ENCODE measurements at places on chromosomes 3 and 15.

- no peak for DNase-seq
Measured at GRCh38 chr3:65178703-65179102, 490.9 kb upstream of the ADAMTS9 start.

DNA sequence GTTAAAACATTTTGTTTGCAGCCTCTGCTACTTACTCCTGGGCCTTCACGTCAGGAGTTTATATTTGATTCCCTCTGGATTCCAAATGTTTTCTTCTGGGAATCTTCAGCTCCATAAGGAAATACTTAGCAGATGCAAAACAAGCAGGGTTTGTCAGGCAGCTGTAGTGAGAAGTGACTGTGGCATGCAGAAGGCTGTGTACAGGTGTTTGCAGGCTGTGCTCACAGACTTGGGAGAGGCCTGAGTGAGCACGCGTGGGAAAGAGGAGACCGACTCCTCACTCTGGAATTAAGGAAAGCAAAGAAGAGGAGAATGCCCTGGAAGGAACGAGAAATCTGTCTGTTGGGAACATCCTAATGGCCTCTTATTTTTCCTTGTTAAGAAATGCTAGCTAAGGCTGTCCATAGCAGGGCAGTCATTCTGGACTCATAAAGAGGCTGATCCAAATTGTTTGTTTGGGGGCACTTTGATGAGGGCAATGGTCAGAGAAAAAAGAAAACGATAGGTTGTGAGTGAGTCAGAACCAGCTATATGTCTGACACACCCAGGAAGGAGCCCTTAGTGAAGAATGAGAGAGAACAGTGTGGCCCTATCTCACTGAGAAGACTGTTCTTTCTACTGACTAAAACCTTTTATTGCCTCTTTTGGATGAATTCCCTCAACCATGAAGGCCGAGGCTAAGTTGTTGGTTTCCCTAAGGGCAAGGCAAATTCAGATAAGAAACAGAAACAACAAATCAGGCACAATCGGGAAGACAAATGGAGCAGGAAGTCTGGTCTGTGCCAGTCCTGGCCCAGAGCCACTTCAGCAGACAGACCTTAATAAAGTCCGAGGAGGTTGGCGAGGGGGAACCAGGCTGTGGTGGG is 82.6 kb downstream of the TGFBR2 start:
- no peak for DNase-seq

DNA sequence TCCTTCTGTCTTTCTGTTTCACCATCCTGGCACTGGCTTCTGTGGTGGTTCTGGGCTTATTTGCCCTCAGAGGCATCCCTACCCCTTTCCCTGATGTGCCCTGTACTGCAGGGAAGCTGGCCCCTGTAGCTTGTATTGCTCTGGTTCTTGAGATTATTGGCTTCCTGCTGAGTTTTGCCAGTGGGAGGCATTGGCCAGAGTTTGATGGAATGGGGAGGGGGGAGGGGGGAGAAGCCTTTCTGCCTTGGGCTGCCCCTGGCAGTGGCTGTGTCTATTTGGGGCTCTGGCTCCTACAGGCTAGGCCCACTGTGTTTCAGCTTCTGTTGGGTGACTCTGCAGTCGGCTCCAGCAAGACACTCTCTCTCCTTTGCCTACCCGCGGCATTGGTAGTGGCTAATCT is 41.6 kb upstream of the SEMA6D start:
- no peak for DNase-seq

DNA sequence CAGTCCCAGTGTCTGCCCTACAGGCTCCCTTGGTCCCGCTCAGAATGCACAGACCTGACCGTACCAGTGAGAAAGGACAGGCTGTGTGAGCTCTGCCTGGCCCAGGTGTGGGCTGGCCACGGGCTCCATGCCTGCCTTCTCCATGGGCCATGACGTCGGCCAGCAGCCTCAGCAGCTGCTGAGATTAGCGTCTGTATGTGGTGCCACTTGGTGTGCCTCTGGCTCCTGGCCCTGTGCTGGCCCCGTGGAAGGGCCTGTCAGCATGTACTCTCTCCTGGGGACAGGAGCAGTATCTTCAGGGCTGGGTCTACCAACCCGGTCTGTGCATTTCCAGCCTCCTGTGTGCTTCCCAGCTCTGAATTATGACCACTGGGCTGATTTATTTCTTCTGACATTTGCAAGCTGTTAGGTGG is 25.7 kb downstream of the KLF13 start:
- no peak for DNase-seq

GRCh38 chr3:168796339-168796738 is 700.6 kb upstream of the GOLIM4 start:
- no peak for DNase-seq

DNA sequence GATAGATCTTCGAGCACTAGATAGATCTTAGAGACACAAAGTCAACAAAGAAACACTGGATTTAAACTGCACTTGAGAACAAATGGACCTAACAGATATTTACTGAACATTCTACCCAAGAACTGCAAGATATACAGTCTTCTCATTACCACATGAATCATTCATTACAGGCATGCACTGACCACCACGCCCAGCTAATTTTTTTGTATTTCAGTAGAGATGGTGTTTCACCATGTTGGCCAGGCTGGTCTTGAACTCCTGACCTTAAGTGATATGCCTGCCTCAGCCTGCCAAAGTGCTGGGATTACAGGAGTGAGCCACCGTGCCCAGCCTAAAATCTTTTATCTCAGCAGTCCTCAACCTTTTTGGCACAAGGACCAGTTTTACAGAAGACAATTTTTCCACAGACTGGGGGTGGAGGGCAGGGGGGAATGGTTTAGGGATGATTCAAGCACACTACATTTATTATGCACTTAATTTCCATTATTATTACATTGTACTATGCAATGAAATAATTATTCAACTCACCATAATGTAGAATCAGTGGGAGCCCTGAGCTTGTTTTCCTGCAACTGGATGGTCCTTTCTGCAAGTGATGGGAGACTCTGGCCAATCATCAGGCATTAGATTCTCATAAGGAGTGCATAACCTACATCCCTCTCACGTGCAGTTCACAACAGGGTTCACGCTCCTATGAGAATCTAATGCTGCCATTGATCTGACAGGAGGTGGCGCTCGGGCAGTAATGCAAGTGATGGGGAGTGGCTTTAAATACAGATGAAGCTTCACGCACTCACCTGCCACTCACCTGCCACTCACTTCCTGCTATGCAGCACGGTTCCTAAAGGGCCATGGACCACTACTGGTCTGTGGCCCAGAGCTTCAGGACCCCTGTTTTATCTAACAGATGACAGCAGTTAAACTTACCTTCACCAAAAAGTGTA is 21.7 kb downstream of the CSNK1G1 start:
- no peak for DNase-seq

GRCh38 chr3:43894176-43895049 is 203.7 kb downstream of the ABHD5 start:
- no peak for DNase-seq

DNA sequence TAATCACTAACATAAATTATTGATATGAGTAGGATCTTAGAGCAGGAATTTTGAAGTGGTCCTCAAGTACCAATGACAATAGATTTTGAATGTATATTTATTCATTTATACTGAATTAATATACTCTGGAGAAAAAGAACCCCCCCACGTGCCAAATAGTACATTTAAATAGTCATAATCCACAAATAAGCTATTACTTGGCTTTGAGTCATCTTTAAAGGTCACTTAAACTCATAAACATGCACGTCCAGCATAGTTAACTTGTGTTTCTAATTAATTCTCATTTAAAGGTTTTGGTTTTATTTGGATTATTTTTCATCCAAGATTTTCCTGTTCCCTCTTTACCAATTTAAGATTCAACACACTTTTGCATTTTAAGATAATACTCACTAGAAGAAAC is 35.1 kb downstream of the FGF7 start:
- no peak for DNase-seq

GRCh38 chr3:106190296-106190695 is 321.5 kb upstream of the CBLB start:
- DNase-seq, result no peak

GRCh38 chr3:173138026-173138425 is 3.0 kb downstream of the SPATA16 start:
- no peak for DNase-seq

DNA sequence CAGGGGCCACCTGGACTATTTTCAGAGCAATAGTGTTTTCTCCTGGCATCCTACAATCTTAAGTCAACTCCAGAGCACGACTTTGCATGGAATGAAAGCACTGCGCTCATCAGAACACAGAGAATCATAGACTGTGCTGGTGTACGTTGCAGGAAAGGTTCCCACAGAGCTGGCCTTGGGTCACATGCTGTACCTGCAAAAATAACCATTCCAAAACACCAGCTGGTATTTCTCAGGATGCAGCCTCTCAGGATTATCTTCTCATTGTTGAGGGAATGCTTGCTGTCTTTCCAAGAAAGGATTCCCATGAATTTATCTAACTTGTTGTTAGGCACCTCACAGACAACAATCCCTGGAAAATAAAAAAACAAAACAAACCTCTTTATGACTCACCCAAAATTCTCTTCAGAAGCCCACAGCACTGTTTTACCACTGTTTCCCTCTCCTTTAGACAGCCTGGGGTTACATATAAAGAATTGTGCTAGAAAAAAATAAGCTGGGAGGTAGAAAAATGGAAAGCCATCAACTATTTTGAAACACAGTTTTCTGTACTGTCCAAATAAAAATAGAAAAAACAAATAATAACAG is 131.7 kb downstream of the ATP8B4 start:
- DNase-seq, result no peak

- DNase-seq, result no peak
Measured at GRCh38 chr3:24594161-24594560, 99.5 kb upstream of the THRB start.

GRCh38 chr3:123764647-123765046 is 119.5 kb downstream of the MYLK start:
- no peak for DNase-seq

DNA sequence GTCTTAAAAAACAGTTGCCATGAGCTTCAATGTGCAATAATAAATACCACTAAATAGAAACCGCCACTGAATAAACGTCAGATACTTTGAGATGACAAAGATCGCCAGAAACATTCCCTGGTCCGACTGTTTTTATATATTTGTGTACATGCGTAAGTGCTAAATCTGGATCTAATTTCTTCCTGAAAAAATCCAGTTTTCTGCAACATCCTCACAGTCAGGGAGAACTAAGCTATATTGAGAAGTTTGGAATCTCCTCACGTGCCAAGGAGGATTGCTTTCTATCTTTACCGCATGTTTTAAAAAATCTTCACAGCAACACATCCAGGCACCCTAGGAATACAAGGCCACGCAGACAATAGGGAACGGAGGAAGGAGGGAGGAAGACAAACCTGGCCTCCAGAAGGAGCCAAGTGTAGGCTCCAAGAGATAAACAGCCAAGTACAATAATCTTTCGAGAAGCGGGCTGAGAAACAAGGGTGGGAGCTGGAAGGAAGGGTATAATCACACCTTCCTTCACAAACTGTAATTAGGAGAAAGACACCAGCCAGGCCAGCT is 5.7 kb downstream of the VGLL4 start:
- no peak for DNase-seq

GRCh38 chr3:72844436-72844993 is 3.7 kb downstream of the SHQ1 start:
- no peak for DNase-seq

DNA sequence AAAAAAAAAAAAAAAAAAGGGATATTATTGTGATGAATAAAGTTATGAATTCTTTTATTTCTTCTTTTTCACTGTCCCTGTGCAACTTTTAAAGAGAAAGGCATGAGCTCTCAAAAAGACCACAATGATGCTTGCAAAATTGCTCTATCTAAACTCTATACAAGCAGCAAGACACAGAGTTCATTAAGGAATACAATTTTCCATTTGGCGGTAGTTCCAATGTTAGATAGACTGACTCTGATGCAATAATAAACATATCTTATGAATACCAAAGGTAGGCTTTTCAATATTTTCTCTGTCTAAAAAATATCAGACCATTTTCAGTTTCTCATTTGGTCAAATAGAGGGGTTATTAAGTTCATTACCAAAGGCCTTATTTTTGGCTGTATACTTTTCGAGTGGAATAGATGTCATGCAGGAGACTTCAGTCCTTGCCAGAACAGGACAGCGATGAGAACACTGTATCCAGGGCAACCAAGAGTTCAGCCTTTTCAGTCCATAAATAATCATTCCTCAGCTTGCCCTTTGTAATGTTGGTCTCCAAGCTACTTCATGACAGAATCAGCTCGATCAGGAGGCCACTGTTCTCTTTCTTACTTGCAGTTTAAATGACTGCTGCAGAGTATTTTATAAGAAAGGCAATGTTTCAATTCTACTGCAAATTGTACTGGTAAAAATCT is 162.9 kb upstream of the FAM3D start:
- DNase-seq, result no peak

DNA sequence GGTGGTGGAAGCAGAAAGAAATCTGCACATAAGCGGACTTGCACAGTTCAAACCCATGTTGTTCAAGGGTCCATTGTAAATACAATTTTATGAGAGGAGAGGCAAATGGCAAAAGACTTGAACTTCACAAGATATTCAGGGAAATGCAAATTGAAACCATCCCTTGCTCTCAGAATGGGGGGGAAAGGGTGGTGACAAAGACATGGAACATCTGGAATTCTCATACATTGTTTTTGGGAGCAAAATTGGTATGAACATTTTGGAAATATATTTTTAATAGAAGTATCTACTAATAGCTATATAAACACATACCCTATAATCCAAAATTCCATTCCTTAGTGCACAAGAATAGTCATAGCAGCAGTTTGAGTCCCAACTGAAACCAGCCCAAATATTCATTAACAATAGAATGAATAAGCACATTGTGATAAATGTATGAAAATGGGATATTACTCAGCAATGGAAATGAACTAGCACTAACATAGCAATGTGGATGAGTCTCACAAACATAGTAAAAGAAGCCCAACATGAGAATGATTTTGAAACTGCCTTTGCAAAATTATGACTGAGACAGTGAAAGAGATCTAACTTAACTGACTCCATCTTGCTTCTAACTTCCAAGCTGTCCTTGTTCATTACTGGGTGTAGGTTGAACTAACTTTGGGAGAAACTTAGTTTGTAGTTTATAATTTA is 77.2 kb downstream of the CD200R1L start:
- no peak for DNase-seq

DNA sequence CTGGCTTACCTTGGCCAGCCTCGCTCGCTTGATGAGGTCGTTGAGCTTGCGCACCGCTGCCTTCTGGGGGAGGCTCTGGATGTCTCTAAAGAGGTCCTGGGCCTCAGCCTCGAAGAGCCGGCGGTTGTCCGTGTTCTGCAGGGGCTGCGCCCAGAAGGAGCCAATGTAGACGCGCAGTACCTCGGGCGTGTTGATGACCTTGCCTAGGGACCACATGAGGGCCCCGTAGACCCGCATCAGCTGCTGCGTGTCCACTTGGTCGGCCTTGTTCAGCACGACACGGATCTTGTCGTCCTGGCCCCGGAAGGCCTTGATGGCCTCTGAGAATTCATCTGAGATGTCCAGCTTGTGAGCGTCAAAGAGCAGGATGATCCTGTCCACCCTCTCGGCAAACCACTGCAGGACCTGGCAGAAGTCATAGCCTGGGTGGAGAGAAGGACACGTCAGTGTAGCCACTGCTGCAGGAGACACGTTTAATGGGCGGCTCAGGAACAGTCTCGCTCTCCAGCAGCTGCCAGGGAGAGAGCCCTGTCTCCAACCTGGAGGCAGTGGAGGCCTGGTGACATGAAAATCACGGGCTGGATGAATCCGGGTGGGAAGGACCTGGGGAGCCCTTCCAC is 25.5 kb upstream of the SPTBN5 start:
- no peak for DNase-seq

- DNase-seq, result no peak
Measured at GRCh38 chr15:88115486-88116152, 140.9 kb downstream of the NTRK3 start.

GRCh38 chr3:77256584-77257503 is 216.9 kb downstream of the ROBO2 start:
- no peak for DNase-seq

All from right atrium auricular region (tissue), 2 donors.